CD8-positive, alpha-beta memory T cell (primary cell): ENCODE measurements at places on chromosomes 4 and X. TPM values are rescaled to one million over a fixed set of nuclear protein-coding genes. Genes with fewer than 3 reads are reported as not detected.

DNA sequence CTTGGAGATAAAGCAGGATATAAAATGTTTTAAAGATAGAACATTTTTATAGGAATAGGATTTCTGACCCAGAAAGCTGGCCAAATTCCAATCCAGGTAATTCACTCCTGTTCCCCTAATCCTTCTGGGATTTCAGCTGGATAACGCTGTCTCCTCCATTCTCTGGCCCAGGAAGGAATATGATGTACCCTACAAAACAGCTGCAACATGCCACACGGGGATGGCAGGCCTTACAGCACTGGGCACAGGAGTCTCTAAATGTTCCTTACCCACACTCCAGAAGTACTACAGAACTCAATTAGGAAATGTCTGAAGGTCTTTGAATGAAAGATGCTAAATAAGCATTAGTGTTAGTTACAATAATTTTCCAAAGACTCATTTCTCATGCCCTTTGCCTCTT is 15.8 kb downstream of the CAMK2D start:
- no peak for DNase-seq

SPARCL1 gene
- total RNA-seq, result not detected

- no peak for DNase-seq
Observed at GRCh38 chrX:38660395-38661102, 99.2 kb downstream of the TSPAN7 start.

- no peak for DNase-seq
Observed at GRCh38 chrX:130418066-130418465, 16.3 kb downstream of the RBMX2 start.

DNA sequence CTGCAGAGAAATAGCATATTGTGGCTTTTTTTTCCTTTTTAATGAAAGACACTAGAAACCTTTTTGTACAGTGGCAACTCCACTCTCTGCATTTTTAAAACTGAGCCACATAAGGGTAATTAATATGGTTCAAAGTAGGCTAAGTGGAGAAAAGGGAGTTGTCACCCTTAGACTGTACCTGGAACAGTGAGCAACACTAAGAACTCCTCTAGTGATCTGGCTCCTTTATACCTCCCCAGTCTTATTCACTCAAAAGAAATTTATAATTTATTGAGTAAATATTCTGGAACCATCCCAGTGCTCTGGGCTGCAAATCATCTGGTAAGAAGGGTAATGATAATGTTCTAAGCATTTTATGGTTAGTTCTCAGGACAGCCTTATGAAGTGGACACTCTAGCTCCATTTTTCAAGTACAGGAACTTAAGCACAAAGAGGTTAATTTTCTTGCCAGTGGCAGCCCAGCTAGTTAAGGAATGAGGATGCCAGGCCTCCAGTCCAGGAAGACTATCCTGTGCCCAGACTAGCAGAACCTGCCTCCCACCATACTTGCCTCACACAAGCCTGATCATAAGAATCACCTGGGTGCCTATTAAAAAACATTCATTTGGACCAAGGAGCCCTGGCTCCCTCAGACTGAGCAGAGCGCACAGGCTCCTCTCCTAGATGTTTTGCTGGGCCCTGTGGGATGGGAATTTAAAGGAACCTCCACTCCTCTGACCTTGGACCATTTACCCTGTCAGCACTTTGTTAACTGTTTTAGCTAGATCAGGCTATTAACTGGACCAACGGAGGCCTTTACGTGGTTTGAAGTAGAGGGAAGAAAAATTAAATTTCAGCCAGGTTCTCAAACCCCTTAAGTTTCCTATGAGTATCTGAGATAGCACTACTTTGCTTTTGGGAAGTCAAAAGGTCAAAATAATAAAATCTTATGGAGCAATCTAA is 102.6 kb downstream of the PDE5A start:
- DNase-seq, result no peak
